ENCODE measurements at places on chromosomes 12 and 14.

- DNase-seq, result no peak
These were observed 88.5 kb upstream of the ANO4 start for GRCh38 chr12:100706033-100706432.

- DNase-seq, result no peak
These were observed 24.2 kb downstream of the GOLGA3 start for GRCh38 chr12:132804426-132804861.

DNA sequence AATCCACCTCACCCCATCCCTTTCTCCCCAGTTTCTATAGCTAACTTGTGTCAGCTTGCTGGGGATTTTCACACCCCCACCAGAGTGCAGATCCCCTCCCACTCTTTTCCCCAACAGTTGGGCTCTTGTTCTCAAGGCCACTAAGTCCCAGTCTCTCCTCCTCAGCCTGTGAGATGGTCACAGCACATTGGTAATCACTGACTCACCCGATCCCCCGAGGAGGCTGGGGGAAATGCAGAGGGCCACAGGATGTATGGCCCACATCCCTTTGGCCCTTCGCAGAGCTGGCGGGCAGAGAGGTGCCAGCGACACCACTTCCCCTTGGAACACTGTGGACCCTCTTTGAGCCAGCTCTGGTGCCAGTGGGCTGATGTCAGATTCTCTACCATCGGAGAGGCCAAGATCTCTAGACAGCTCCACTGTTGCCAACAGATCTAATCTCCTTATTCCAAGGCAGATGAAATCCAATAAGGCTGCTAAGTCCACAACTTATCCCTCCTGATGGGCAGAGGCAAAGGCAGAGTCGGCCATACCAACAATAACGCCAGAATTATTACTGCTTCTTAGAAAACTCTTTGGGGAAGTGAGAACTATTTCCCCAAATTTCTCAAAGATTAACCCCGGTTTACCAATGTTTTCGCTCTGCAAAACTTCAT is 1.6 kb downstream of the FMNL3 start:
- DNase-seq, result no peak

GRCh38 chr12:87671757-87672156 is 357.4 kb downstream of the C12orf50 start:
- DNase-seq, result no peak

GRCh38 chr14:28769276-28769880 is 2.8 kb downstream of the FOXG1 start:
- DNase-seq, result no peak

DNA sequence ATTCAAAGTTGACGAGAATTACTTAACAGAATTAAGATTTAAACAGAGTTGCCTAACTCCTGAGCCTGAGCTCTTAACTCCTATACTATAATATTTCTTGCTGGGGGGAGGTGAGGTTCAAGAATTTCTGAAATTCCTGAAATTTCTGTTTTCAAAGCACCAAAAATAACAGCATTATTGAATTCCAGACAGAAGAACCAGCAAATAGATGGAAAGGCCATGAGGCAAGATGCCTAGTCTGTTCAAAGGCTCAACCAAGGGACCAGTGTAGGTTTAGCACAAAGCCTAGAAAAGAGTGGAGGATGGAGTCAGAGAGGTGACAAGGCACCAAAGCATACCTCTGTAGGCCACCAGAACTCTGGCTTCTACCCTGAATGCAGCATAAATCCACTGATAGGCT is 76.4 kb downstream of the PPP1R12A start:
- DNase-seq, result no peak

DNA sequence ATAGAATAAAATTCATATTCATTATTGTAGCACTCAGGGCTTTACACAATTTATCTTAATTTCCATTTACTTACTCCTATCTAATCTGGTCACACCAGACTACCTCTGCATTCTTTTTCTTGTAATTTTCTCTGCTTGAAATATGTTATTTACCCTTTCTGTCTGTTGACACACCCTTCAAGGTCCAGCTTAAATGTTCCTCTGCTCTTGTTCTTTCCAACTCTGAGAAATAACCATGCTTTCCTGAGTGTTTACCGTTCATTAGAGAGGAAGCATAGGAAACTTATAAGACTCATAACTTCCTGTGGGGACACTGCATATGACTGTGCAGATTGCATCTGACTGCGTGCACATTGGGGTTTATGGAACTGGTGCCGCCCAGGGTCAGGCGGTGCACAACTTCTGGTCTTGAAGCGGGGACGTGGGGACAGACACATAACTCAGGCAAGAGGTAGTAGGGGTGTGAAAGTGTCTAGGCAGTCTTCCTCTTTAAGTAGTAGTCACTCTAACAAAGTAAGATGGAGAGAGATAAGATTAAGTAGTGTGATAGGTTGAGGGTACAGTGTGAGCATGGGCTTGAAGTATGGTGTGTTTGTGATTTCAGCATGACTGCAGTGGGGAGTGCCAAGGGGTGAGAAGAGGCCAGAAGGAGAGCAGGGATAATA is 42.6 kb upstream of the FOXJ2 start:
- DNase-seq, result peak; percentile 60

DNA sequence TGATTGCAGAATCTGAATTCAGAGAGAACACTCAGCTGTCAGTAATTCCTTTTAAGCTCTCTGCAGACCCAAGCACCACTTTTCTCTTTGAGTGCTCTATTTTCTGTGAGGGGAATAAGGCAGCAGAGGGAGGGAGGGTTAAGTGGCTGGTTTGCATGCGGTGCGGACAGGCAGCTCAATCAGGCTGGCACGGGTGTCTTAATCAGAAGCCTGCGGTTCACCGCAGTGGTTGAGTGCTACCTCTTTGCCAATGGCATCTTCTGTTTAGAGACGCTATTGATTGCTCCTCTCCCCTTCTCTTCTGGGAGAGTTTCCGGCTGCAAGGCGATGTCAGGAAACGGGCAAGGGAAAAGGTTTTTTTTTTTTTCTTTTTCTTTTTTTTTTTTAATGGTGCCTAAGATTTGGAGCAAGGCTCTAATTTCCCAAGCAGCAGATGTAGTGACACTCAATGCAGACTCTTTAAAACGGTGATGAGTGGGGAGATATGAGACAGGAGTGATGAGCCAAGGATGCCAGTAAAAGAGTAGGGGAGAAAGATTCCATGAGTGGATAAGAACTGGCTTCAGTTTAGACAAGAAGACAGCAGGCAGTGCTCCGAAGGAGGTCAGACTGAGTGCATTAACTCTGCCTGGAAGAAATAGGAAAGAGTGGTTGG is 533.7 kb upstream of the SEL1L start:
- no peak for DNase-seq

GRCh38 chr14:70697701-70698100 is 56.0 kb downstream of the TTC9 start:
- DNase-seq, result no peak

Data from stimulated activated CD8-positive, alpha-beta memory T cell treated with anti-CD3 and anti-CD28 coated beads, Interleukin-15, amount 100 ng/mL, for 48 hours (primary cell).